ENCODE measurements at places on chromosomes 5 and 9. TPM values are rescaled to one million over a fixed set of nuclear protein-coding genes. Genes with fewer than 3 reads are reported as not detected.

ASTN2 gene
- 3.9 TPM for total RNA-seq

- H3K36me3 ChIP-seq = no peaks in the 10 kb centered on the region
- no peak overlapping the region for H3K27ac ChIP-seq
- DNase-seq = no peak
Measured at GRCh38 chr5:83377131-83377865, 94.2 kb upstream of the VCAN start.

MACIR gene
- 11.0 TPM for total RNA-seq

GRCh38 chr9:79574781-79575180 lies 3.0 kb downstream of the TLE4 start:
- peaks cover 4% of the 10 kb centered on the region for H3K27me3 ChIP-seq
- H3K4me3 ChIP-seq = peak overlapping the region; percentile 59
- no peak for DNase-seq

INSL4 gene
- total RNA-seq = not detected

DNA sequence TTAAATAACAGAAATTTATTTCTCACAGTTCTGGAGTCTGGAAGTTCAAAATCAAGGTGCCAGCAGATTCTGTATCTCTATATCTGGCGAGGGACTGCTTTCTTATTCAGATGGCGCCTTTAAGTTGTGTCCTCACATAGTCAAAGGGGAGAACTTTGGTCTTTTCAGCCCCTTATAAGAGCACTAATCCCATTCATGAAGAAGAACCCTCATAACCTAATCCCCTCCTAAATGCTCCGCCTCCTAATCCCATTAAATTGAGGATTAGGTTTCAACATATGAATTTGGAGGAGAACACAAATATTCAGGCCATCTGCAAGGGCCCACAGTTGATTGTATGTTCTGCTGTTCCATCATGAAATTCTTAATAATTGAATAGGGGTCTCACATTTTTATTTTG lies 10.8 kb upstream of the CCDC152 start:
- no peak for DNase-seq
- no peak overlapping the region for H3K27ac ChIP-seq
- no peaks in the 10 kb centered on the region for H3K4me1 ChIP-seq

IL7R gene
- 0.90 TPM for total RNA-seq

GRCh38 chr9:109286571-109286977 lies 34.3 kb downstream of the EPB41L4B start:
- no peaks in the 10 kb centered on the region for H3K36me3 ChIP-seq
- no peak overlapping the region for H3K27ac ChIP-seq
- H3K4me3 ChIP-seq = no peak overlapping the region
- peaks cover 21% of the 10 kb centered on the region for H3K4me1 ChIP-seq

DNA sequence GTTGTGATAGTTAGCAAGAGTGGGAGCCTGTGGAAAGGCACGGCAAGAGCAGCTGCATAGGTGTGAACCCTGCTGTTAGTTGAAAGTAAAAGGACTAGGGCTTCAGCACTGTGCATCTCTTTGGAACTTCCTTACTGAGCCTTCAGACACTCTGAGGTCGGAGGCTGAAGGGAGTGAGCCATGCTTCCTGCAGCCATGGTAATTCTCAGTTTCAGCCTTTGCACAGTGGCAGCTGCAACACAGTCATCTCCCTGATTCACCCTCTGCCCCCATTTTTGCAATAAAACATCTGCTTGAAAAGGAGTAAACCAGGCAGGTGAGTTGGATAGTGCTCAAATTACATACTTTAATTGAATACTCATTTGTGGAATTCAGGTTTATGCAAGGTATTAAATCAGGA lies 6.5 kb upstream of the TLE4 start:
- H3K36me3 ChIP-seq = no peaks in the 10 kb centered on the region
- no peak for DNase-seq
- H3K27ac ChIP-seq = no peak overlapping the region
- H3K27me3 ChIP-seq = no peaks in the 10 kb centered on the region
- no peaks in the 10 kb centered on the region for H3K4me1 ChIP-seq
- no peak overlapping the region for H3K4me3 ChIP-seq

GRCh38 chr5:61662670-61663069 lies 330.6 kb downstream of the ZSWIM6 start:
- no peaks in the 10 kb centered on the region for H3K36me3 ChIP-seq
- H3K27me3 ChIP-seq = peaks cover 7% of the 10 kb centered on the region
- H3K4me3 ChIP-seq = no peak overlapping the region
- no peak for DNase-seq
- H3K4me1 ChIP-seq = no peaks in the 10 kb centered on the region

Measured in Panc1 (cell line).